Heart right ventricle (tissue), 16 donors: ENCODE measurements at places on chromosomes 16 and 17. TPM values are rescaled to one million over a fixed set of nuclear protein-coding genes. Genes with fewer than 3 reads are reported as not detected.

- no peak for DNase-seq
Observed at GRCh38 chr16:86020971-86021370, 122.0 kb downstream of the IRF8 start.

- no peak for DNase-seq
Observed at GRCh38 chr17:41428591-41429291, 4.4 kb upstream of the KRT37 start.

DNA sequence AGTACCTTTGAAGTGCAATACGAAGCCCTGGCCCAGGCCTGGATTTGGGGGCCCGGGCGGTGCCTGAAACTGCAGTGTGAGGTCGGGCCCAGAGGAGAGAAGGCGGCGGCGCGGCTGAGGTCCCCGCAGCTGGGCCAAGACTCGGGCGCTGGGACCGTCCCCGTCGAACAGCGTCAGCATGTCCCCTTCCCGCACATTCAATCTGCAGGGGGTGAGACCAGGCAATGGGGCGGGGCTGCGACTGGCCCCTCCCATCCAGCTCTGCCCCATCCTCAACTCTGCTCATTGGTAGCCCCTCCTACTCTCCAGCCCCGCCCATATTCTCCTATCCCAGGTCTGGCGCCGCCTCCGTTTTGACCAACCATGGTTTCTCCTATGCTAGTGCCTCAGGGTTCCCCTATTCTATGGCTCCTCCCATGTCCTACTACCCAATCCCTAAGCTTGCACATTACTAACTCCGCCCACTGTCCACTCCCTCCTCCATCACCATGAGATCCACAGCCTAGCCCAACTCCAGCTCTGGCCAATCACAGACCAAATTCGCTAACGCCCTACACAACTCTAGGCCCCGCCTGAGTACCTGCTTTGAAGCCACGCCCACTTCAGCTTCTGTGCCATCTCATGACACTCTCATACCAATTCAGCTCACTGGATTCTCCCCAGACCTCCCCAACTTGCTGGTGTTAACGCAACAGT, 14.4 kb upstream of the CDIPT start:
- DNase-seq: no peak

DNA sequence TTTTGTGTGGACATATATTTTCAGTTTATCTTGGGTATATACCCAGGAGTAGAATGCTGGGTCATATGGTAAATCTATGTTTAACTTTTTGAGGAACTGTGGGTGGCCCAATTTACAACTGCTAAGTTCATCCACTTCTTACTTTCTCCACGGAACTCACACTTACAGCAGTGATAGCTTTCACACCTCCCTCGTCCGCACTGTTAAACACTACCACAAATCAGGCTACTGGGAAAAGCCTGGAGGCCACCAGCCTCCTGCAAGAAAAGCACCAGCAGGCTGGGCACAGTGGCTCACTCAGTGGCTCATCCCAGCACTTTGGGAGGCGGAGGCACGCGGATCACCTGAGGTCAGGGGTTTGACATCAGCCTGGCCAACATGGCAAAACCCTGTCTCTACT, 14.7 kb upstream of the ZG16 start:
- no peak for DNase-seq

DNA sequence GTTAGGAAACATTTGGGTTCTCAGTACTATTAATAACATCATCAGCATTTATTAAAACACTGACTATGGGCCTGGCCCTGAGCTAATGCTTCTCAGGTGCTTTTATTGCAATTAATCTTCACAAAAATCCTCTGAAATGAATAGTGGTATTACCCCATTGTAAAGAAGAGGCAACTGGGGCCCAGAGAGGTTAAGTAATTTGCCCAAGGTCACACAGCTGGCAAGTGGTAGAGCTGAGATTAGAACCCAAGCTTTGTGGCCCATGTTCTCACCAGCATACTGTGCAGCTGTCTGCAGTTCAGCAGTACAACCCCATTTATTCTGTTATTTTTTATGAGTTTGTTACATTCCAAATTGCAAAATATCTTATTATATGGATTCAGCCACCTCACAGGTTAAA, 82.3 kb downstream of the TBC1D16 start:
- no peak for DNase-seq

DNA sequence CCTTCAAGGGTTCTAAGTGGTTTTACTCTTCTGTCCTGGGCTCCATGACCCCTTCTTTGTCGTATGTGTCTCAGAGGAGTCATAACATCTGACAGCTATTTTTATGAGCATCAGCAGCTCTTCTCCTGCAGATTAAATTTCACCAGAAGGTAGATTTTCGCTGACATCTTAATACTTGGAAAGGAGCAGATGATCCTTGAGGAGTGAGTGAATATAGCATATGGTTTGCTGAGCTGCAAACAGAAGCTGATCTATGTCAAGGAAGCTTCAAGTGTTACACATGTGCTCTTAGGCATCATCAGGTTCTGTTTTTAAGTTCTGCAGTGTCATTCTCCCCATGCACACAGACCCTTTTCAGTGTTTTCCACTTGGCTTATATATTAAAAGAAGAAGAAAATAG, 49.2 kb upstream of the MYH2 start:
- DNase-seq: no peak

- no peak for DNase-seq
Observed at GRCh38 chr16:57041182-57042156, 50.9 kb upstream of the CPNE2 start.

GRCh38 chr17:6555331-6556120, 829 bp downstream of the PITPNM3 start:
- DNase-seq: no peak

GRCh38 chr17:77208217-77208808, 67.5 kb downstream of the SEC14L1 start:
- DNase-seq: no peak

- DNase-seq: no peak
Observed at GRCh38 chr17:60888812-60889709, 211.4 kb downstream of the BCAS3 start.

DNA sequence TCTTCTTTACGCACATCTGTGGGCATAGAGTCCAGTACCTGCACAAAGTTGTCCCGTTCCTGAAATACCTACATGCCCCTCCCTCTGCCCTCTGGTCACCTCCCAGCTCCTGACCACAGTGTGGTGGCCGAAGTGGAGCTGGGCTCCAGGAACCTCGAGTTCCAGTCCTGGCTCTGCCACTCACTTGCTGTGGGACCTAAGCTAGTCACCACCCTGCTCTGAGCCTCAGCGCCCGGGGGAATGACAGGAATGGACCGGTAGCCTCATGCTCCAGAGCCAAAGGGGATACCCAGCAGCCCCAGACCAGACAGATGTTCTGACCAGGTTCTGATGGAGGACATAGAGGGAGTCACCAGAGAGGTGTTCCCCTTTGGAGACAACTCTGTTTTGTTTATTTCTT, 26.7 kb upstream of the ITGA3 start:
- DNase-seq: no peak

DNA sequence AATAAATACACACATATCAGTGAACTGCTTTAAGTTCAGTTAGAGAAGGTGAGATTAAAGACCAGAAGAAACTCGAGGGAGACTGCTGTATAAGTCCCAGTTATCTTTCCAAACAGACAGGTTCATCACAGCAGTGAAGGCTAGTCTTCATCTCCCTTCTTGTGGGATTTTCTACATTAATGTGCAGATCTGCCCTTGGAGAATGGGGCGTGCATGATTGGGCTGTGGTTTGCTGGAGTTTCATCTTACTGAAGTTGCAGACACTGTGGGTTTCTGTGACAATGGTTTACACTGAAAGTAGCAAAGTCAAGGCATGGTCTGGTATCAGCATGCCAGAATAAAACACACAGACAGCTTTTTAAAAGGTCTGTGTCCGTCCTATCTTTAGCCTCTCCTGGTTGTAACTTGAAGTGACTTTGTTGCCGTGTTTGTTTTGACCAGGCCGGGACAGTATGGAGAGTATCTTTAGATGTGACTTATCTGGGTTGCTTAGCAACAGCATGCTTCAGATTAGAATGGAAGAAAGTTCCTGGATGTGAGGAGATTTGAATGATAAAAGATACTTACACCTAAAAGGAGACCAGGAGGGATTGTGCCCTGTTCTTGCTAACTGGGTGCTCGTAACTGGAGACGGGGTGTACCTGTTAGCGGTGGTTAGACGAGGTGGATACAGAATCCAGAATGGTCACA, 16.1 kb downstream of the NAA60 start:
- DNase-seq: no peak

Gene VASN
- polyA plus RNA-seq: 27.9 TPM

Gene ZG16B
- not detected for polyA plus RNA-seq

Gene CCL16
- 0.88 TPM for polyA plus RNA-seq

Gene NR1D1
- 24.4 TPM for polyA plus RNA-seq
